CD8-positive, alpha-beta T cell (primary cell): ENCODE measurements at places on chromosomes 16 and 17.
A peak's percentile ranks its signal among the peaks of the same experiment; 100 is the strongest.

- DNase-seq = no peak
These were observed 847 bp downstream of the ZDHHC7 start for GRCh38 chr16:85010446-85010930.

DNA sequence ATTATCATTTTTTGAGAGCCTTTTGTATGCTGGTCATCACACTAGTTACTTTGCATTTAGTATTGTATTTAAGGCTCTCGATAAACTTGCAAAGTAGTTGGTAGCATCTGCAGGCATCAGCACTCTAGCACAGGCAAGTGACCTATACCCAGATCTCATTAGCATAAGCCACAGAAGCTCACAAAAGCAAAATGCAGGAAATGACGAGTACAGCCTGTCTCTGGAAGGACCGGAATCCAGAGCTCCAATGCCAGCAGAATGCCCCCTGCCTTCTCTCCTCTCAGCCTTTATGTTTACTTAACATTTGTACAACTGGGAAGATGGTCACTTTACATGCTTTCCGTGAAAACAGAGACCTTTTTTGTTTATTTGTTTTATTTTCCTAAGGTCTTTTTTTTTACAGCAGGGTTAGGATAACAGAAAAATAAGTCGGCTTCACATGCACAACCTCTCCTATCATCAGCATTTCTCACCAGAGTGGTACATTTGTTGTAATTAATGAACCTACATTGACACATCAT, 45.4 kb upstream of the MYOCD start:
- DNase-seq = no peak

GRCh38 chr16:715477-716199, 720 bp downstream of the METRN start:
- DNase-seq = no peak

DNA sequence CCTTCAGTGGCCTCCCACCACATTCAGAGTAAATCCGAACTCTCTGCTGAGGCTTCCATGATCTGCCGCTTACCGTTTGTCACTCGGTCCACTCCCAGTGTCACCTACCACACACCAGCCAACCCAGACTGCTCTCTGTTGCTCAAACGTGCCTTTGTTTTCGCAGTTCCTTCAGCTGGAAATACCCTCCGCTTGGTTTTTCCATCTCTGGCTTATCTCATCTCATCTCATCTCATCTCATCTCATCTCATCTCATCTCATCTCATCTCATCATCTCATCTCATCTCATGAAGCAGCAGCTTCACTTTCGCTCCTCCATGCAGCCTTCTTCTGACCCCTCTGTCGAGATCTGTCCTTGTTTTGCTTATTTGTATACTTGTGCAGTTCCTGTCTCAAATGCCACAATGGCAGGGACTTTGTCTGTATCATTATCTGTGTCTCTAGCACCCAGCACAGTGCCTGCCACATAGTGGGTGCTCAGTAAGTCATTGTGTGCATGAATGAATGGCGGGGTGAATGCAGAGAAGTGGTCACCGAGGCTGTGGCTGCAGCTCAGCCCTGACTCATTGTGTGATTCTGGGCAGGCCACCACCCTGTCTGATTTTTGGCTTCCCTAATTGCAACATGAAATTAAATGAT, 3.8 kb upstream of the SNX20 start:
- no peak for DNase-seq

GRCh38 chr16:30054959-30055553, 10.5 kb upstream of the ALDOA start:
- DNase-seq = peak; percentile 58

GRCh38 chr17:79974566-79975497, 60.8 kb downstream of the TBC1D16 start:
- no peak for DNase-seq

GRCh38 chr16:88500255-88500661, 47.2 kb downstream of the ZFPM1 start:
- no peak for DNase-seq

DNA sequence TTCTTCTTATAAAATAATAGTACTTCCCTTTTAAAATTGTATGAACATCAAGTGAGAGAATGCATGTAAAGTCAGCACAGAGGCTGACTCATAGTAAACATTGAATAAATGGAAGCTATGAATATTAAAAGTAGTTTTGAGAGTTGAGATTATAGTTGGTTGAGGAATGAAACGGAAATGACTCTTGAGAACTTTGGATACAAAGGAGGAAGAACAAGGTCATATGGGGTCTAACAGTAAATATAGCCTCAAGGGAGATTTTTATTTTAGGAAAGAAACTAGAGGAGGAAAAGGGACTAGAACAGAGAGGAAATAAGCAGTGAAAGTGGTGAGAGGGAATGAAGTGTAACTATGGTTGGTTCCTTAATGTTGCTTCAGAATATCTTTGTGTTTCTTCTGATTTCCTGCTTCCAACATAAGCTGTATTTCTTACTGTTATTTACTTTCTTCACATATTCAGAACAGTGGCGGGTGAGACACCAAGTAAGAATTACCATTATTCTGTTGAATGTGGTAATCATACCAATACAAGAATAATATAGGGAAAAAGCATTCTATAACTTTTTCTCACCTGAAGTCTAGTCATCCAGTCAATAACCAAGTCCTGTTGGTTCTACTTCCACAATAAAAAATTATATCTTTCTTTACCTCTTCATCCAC, 165.1 kb downstream of the CHD9 start:
- no peak for DNase-seq

DNA sequence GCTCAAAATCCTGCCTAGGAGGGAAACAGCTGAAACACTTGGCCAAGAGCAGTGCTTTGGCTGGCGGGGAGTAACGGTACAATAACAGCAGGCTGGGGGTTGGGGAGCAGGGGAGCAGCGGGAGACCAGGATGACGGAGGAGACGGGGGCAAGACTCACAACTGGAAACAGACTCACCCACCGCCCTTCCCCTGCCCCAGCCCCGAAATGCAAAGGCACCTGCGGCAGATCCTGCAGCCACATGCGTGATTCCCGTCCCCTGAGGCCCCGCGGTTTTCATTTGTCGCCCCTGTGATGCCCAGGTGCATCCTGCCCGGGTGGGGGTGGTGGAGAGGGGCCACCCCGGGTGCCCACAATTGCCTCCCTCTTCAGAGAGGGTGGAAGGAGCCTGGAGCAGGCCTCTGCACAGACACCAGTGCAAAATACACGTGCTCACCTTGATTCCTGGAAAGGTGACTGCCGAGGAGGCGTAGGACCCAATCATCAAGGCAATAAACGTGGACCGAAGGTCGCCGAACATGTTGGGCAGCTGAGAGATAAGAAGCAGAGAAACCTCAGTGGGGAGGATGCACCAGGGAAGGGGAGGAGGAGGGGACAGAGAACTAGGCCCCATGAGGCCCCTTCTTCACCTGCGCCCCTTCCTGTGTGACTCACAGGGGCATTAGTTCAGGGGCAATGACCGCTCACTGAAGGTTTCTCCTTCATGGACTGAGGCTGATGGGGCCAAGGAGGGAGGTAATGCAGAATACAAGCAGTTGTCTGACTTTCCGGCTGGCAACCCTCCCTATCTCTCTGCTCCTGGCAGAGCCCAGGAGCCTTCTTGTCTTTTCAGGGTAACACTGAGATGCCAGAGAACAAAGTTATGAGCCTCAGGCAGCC, 30.4 kb upstream of the PITPNA start:
- DNase-seq = no peak

DNA sequence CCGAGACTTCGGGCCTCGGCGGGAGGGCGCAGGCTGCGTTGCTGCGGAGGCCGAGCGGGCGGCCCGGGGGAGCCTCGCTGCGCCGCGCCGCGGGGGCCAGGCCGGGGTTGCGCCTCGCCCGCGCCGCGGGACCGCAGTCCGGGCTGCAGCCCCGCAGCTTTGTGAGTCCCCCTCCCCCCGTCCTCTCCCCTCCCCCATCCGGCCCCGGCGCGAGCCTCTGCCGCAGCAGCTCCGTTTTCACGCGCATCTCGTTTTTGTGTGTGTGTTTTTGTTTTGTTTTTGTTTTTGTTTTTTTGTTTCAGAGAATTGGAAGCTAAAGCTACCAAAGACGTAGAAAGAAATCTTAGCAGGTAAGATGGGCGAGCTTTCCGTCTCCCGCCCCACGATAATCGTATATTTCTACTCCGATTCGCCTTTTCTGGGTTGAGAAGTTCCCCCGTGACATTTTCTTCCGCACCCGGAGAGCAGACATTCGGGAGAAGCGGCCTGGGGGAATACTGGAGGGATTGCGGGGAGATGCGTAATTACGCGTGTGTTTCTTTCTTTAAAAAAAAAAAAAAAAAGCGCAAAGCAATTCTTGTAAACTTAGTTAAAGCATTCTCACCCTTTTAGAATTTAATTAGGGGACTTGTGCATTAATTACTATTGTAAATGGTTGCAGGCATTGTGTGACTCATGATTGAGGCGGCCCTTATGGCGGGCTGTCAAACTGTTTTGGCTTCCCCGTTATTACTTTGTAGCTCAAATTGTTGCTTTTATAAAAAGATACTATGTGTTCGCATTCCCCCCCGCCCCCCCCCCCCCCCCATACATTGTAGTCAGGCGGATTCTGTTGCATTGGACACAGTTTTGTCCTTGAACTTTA, 732 bp downstream of the TNRC6A start:
- peak; percentile 42 for DNase-seq

DNA sequence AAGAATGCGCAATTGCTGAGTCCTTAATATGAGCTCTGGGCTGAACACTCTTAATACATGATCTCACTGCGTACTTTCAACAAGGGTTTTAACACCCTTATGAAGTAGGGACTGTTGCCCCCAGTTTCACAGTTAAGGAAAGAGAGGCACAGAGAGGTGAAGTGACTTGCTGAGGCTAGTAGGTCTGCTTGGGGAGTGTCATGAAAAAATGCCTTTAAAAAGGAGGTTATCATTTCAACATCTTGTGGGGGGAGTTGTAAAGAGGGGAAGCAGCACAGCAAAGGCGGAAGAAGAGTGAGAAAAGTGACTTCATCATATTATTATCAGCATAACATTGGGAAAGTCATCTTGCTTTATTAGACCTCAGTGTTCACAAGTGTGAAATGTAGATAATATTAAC, 2.1 kb downstream of the CCL4L2 start:
- DNase-seq = peak; percentile 71

DNA sequence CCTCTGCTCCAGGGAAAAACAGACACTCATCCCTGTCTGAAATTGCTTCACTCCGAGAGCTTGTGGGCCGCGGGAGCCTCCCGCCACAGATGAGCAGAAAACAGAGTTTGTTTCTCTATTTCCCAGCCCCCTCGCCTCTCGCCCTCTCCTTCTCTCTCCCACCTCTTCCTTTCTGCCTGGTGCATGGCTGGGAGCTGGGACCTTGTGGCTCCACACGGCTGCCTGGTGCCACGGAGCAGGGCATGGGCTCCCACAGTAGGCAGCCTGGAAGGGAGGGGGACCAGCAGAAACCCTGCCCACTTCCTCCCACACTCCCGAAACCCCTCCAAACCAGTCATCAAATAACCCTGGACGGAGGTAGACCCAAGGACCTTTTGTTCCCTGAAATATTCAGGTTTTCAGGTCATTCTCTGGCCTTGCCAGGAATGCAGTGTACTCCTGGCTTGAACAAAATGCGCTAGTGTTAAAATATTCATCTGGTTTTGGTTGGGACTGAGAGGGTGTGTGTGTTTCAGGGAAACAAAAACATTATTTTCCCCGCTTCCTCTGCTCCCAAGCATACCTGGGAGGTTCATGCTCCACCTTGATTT, 204.9 kb downstream of the C16orf78 start:
- no peak for DNase-seq

- no peak for DNase-seq
These were observed 7.3 kb downstream of the GNA13 start for GRCh38 chr17:65049085-65049756.

- DNase-seq = no peak
These were observed 22.6 kb downstream of the NDUFAF8 start for GRCh38 chr17:81261582-81262336.
